IPS DF 19.7 (cell line): ENCODE measurements at places on chromosomes 5 and 9.

GRCh38 chr5:123639244-123639643 is 127.3 kb downstream of the CSNK1G3 start:
- no peak for DNase-seq

DNA sequence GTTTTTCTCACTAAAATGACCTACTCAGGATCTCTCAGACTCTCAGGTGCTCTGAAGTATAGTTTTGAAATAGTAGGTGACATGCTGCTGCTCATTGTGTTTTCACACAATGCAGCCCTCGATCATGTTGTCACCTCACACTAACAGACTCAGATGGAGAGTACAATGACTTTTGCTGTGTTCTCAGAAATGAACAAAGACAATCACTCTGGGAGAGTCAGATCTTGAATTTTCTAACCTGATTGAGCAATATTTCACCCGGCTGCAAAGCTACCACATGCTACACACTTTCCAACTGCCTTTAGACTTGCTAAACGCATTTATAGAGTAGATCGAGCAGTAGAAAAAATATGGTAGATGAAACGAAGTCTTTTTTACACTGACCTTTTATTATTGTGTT is 113.4 kb downstream of the ST8SIA4 start:
- DNase-seq, result no peak

DNA sequence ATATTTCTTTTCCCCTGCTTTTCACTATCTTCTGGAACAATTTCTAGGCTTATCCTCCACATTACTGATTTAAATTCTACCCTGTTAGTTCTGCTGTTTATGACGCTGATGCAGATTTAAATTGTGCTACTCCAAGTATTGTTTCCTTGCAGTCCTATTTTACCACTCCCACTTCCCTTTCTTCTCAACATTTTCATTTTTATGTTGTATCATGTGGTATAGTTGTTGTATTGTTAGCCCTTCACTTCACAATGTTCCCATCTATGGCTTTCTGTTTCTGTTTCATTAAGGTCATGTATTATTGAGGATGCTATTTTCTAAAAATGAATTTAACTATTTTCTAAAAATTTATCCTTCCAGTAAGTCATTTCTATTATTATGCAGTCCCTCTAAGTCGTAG is 254.4 kb downstream of the NDUFS4 start:
- no peak for DNase-seq

DNA sequence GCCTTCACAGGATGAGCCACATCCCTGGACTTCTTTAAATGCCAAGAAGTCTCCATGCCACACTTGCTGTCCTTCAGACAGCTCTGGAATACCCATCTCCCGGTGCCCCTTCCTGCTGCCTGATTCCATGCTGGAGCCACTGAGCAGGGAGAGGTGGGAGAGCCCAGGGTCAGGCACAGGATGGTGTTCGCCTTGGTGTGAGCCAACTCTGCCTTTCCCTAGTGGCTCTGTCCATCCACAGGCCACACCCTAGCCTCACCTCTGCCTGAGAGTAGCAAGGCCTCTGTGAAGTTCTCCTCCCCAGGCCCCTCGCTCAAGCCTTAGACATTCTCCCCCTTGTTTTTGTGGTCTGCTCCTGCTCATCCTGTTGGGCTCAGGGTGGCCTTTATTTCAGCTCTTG is 54.2 kb upstream of the ANGPTL2 start:
- no peak for DNase-seq

- no peak for DNase-seq
Measured at GRCh38 chr5:570446-570845, 41.7 kb upstream of the CEP72 start.

- no peak for DNase-seq
Measured at GRCh38 chr5:138180183-138180782, 1.4 kb downstream of the KIF20A start.

DNA sequence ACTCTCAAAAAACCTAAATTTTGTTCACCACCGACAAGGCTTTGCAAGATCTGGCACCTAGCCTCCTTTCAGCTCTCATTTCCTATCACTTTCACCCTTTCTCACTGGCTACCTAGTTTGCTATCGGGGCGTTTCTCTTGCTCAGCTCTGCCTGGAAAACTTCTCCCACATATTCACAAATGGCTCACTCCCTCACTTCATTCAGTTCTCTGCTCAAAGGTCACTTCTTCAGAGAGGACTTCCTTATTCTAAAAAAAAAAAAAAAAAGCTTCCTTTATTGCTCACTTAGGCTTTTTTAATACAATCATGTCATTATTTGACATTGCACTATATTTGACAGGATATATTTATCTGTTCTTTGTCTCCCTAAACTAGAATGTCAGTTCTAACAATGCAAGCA is 2.1 kb upstream of the SLC25A46 start:
- no peak for DNase-seq

DNA sequence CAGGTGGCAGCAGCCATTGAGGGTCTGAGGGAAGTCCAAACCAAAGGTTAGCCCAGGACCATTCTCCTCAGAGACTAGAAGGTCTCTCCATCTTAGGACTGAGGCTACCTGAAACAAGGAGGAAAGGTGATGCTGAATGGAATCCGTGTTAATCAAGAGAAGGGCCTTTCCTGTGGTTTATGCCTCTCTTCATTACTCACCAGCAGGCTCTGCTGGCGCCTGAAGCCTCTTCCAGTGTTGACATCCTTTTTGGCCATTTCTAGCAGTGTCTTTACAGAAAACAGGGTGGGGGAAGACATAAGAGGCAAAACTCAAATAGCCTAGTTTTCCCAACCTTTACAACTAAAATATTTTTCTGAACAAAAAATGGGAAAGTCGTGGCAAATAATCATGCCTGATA is 98.0 kb downstream of the ENC1 start:
- DNase-seq, result no peak

DNA sequence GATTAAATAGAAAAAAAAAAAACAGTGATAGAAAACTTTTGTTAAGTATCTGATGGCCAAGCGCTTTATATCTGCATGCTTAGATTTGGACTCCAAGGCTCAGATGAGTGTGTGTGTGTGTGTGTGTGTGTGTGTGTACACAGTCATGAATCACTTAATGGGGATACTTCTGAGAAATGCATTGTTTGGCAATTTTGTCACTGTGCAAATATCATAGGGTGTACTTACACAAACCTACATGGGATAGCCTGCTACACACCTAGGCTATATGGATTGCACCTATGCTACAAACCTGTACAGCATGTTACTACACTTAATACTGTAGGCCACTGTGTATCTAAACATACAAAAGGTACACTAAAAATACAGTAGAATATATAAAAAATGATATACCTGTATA is 635.6 kb upstream of the NUDT12 start:
- DNase-seq, result no peak

- DNase-seq, result no peak
Measured at GRCh38 chr5:125409234-125409860, 662.9 kb upstream of the ZNF608 start.

DNA sequence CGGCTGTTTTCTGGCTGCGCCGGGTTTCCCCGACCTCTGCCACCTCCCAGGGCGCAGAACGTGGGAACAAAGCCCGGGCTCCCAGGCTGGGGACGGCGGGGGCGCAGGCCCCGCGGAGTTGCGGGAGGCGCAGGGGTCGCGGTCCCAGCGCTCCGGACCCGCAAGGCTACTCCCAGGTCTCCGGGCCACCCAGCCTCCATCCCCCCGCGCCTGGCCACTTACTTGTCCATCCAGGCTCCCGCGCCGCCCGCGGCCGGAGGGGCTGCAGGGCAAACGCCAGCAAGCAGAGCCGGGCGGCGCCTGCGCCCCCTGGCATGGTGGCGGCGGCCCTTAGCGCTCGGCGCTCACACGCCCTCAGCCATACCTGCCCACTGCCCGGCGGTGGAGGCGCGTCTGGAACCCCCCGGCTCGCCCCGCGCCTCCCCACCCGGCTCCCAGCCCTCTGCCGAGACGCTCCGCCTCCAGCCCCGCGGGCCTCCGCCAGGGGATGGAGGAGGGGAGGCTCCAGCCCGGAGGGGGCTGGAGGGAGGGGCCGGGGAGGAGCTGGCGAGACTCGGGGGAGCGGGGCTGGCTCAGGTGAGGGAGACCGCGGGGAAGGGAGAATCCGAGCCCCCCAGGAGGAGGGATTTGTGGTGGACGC is at the start of gene ADAM19:
Gene ADAM19 (minus strand): TSS at position 395 of the 640 bp plus-strand sequence. CDS start 79 bp downstream, at position 316.
- DNase-seq, result no peak

DNA sequence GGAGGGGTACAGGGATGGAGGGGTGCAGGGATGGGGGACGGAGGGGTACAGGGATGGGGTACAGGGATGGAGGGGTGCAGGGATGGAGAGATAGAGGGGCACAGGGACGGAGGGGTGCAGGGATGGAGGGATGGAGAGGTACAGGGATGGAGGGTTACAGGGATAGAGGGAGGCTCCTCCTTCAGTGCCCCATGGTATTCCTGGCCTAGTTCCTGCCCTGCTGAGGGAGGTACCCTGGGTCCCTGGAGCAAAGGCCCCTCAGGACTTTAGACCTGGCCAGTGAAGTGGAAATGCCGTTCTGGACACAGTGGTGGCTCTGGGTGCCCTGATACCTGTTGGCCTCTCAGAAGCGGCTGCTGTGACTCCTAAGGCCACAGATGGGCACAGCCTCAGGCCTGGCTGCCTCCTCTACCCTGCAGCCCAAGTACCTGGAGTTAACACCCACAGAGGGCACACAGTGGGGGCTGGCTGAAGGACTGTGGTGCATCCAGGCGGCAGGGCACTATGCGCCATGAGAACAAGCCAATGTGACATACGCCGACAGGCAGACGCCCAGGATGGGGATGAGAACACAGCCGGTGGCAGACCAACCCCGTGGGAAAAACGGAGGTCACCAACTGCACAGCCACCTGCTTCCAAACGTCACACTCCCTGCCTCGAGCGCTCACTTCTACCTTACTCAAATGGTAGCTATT is 8.4 kb downstream of the PTGES2 start:
- DNase-seq, result no peak

- DNase-seq, result no peak
Measured at GRCh38 chr9:84609779-84610178, 59.8 kb upstream of the NTRK2 start.

GRCh38 chr5:141135030-141135717 is at the start of gene PCDHB5:
Gene PCDHB5 (plus strand): TSS chr5:141135206. CDS start chr5:141135435, 229 bp downstream.
- DNase-seq, result no peak

- no peak for DNase-seq
Measured at GRCh38 chr5:151706906-151707305, 20.2 kb upstream of the SPARC start.

DNA sequence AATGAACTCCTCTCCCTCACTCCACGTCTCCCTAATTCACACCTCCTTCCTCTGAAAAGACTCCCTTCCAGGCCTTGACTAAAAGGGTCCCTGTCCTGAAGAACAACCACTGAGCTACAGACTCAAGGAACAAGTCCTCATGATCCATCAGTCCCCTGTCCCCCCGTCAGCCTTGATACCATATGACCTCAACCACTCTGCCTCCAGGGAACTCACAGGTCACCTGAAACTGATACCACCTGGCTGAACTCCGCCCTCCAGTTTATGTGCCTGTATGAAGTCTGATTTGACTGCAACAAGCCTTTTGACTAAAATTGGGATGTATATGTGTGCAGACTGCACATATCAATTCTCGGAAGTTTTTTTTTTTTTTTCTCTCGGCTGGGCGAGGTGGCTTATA is 88.7 kb downstream of the UGCG start:
- DNase-seq, result no peak

DNA sequence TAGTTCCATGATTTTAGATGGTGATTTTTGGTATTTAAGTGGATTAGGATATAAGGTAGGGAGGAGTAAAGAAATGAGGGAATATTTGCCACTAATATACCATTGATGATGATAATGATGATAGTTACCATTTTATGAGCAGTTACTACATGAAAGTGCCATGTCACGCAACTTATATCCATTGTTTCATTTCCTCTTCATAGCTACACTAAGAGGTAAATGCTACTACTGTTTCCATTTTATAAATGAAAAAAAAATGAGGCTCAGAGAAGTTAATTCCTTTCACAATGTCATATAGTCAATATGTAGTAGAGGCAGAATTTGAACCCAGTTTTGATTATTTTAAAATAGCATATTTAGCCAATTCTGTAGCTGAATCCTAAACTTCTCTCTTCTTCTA is 112.2 kb upstream of the ADRA1B start:
- no peak for DNase-seq

DNA sequence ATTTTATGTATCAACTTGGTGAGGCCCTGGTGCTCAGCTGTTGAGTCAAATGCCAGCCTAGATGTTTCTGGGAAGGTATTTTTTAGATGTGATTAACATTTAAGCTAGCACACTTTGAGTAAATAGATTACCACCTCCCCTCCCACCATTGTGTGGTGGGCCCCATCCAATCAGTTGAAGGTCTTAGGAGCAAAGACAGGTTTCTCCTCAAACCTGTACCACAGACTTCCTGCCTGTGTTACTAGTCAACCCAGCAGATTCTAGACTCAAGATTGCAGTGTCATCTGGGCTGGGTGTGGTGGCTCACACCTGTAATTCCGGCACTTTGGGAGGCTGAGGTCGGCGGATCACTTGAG is 33.8 kb downstream of the MRPL36 start:
- DNase-seq, result no peak

DNA sequence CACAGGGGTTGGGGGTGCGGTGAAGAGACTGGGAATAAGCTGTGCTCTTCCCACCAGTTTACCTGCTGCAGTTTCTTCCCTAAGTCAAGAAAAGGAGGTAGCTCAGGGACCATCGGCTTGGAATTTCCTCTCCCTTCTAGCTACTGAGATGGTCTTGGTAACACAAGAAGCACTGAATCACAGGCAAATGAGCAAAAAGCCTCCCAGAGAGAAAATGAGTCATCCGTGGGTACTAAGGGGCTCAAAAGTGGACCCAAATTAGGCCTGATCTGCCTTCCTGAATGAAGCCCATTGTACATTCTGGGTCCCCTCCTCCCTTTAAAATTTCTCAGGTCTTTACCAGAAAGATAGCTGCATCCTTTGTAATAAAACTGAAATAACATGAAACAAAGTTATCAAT is 49.9 kb downstream of the PTPN3 start:
- DNase-seq, result no peak

- no peak for DNase-seq
Measured at GRCh38 chr5:33299621-33300208, 141.1 kb upstream of the TARS1 start.

DNA sequence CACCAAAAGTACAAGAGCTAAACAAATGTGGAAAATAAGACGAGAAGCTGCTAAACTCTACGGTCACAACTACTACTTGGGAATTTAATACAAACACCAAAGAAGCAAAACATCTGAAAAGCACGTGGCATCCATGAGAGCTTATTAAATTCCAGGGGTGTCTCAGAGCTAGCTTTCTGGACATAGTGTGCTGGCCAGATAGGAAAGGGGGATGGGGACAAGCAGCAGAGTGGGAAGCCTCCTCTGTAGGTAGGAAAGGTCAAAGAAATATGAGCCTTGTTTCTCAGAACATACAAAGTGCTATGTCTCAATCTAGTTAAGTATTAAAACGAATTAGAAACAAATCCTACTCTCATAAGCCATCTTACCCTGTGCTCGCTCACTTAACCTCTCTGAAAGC is 51.3 kb upstream of the GOLPH3 start:
- no peak for DNase-seq

DNA sequence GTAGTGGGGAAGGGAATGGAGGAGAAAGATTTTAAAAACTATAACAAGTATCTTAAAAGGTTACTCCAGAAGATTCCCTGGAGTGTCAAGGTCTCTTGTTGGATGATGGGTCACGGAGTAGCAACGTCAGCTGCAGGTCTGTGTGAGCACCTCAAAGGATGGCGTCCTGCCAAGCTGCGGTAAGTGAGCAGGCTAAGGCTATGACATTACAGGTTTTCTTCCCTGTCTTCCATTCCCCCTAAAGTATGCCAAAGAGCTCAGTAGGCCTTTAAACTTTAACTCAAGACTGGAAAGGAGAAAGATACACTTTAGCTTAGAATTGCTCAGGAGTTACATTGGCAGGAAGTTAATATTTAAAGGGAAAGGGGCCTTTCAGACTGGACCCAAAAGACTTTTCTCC is 17.5 kb downstream of the SPOCK1 start:
- no peak for DNase-seq
